ENCODE measurements at places on chromosomes 5 and 9.
A peak's percentile ranks its signal among the peaks of the same experiment; 100 is the strongest.

DNA sequence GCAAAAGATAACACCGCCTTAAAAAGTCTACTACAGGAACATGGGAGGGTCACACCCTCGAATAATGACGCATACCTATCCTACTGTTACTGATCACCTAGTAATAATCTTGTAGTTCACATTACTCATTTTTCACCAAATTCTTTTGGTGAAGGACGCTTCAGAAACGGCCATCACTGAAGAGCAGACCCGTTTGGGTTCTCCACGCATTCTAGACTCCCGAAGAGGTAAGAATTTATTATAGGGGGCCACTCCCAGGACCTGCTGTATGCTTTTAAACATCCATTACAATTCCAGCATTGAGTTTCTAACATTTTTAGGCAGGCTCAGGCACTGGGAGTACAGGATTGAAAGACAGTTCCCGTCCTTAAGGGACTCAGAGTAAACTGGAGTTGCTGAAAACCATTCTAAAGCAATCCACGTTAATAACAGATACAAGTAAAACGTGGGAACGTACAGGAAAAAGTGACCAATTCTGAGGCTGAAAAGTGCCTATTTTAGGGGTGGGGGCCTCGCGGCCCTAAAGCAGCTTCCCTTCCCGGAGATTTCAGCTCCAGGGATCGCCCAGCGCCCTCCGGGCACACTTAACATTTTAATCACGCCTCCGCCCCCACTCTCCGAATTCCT, at the start of gene FER:
Gene FER (plus strand): TSS at position 124 of the 627 bp plus-strand sequence. CDS start 50,286 bp downstream, outside the sequence.
- DNase-seq = peak; percentile 59

DNA sequence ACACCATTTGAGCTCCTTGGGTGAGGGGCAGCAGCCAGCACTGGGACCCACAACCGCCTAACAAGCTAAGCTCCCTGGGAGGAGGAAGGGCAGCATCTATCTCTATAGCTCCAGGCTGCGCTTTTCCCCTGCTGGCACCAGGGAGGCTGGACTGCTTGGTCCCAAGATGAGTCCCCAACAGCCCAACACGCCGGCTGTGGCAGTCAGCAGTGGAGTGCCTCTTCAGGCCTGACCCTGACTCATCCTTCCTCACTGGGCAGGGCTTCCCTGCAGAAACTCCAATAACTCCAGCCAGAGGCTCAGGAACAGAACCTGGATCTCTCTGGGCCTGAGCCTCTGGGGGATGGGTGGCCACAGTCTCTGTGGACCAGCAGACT, 113.7 kb upstream of the ADAMTS16 start:
- DNase-seq = no peak

- DNase-seq = no peak
These were observed 761 bp downstream of the IL17B start for GRCh38 chr5:149378241-149378820.

DNA sequence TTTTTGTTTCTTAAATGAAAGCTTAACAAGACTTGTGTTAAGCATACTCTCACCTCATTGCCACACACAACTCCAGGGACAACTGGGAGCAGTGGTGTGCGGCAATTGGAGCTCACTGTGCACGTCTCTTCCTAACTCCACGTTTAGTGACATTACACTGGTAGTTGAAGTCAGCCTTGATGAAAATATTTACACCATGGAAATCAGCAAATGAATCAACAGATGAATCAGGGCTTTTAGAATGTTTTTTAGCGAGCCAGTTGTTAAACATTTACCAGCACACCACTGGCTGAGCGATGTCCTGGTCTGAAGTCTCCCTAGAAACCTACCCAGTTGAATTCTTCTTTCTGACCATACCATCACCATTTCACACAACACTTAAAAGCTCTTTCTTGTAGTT, 67.3 kb downstream of the KLHL3 start:
- no peak for DNase-seq

DNA sequence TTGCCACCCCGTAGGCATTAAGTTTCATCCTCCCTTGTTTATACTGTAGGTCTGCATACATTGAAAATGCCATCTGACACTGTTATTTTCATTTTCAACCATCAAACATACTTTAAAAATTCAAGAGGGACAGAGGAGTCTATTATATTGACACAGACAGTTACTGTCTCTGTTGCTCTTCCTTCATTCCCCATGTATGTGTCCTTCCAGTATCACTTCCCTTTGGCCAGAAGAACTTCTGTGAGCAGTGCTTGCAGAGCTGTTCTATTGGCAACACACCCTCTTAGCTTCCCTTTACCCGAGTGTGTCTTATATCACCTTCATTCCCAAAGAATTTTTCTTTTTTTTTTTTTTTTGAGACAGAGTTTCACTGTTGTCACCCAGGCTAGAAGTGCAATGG, 42.8 kb downstream of the RASGEF1C start:
- no peak for DNase-seq

All from activated CD8-positive, alpha-beta memory T cell treated with anti-CD3 and anti-CD28 coated beads for 24 hours (primary cell).